ENCODE measurements at places on chromosomes 2 and 18.
A peak's percentile ranks its signal among the peaks of the same experiment; 100 is the strongest.

DNA sequence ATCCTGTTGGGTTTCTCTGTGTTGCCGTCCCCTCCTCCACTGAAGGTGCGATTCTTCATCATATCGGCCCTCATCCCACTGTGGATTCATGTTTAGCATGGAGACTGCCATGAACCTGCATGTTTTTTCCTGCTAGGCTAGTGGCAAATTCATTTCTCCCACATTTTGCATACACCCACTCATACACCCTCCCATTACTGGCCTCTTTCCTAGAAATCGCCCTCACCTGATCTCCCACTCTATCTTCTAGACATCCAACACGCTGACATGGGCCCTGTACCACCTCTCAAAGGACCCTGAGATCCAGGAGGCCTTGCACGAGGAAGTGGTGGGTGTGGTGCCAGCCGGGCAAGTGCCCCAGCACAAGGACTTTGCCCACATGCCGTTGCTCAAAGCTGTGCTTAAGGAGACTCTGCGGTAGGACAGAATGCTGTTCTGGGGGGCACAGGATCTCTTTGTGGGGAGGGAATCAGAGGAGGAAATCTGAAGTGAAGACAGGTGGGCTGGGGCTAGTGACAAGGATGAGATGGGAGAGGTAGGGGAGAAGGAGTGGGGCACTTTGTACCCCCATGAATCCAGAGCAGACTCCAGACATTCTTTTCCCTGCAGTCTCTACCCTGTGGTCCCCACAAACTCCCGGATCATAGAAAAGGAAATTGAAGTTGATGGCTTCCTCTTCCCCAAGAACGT, 17.7 kb downstream of the PRKAG3 start:
- no peak for DNase-seq

DNA sequence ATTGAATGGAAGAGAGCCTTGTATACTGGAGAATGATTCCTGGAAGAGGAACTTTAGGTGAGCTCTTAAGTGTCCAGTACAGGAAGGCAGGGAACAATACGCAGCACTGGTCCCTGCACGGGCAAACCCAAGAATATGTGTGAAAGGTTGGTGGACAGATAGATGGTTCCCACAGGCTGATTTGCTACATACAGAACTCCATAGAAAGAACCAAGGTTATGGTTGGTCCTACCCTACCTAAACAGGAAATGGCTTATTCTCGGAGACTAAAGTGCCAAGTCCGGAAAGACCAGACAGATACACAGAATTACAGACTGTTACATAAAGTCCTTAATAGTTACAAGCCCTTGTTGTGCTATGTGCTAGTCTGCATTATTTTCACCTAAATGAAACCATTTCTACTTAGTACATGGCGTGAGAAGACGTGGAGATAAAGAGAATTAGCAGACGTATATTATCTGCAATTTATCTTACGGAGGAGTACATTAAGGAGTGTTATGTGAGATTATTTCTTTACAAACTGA, 1.2 kb downstream of the REV1 start:
- DNase-seq, result no peak

GRCh38 chr18:2395427-2396161, 175.7 kb downstream of the METTL4 start:
- DNase-seq, result no peak

DNA sequence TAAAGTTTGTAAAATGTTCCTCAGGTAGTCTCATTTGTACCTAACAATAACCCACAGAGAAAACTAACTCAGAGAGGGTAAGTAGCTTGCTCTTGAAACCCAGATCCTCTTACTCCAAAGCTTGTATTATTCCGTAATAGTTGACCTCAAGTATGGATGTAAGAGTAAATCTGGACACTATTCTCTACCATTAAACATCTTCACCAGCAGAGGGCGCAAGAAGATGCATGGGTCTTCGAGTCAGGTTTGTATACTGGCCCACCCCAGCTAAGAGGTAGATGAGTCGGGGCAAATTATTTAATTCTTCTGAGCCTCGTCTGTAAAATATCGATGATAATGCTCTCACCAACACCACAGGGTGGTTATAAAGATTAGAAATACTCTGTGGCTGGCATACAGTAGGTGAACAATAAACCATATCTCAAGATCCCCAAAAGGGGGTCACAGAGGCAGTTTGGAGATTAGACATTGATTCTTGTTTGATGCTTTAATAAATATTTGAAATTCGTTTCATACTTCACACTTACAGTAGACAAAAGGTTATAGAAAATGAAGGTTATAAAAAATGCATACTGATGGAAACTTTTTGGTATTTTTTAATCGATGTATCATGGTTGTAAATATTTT, 3.5 kb upstream of the CABLES1 start:
- DNase-seq, result peak; percentile 56

DNA sequence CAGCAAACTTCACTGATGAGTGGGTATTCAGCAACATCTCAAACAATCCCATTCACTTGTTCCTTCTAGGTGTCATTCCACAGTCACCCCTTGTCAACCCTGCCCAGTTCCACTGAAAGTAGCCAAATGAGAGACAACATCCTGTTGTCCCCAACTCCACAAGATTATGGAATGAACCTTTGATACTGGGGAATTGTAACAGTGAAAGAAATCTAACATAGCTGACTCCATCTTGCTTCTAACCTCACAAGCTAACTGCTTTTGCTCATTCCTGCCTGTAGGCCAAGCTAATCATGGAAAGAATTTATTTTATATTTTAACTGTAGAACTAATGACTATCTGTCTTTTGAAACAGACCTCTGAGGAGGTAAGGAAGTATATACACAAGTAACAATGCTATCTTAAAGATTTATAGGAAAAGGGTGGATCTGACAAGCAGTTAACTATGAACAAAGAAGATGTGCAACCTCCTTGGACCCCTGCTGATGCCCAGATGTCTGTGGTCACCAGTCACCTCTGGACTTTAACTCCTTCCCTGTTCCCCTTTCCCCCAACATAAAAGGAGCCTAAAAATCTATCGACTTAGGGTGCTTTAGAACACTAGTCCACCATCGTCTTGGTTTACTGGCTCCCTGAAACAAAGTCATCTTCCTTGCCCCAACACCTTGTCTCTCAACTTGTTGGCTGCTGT, 6.9 kb upstream of the ANXA4 start:
- no peak for DNase-seq

DNA sequence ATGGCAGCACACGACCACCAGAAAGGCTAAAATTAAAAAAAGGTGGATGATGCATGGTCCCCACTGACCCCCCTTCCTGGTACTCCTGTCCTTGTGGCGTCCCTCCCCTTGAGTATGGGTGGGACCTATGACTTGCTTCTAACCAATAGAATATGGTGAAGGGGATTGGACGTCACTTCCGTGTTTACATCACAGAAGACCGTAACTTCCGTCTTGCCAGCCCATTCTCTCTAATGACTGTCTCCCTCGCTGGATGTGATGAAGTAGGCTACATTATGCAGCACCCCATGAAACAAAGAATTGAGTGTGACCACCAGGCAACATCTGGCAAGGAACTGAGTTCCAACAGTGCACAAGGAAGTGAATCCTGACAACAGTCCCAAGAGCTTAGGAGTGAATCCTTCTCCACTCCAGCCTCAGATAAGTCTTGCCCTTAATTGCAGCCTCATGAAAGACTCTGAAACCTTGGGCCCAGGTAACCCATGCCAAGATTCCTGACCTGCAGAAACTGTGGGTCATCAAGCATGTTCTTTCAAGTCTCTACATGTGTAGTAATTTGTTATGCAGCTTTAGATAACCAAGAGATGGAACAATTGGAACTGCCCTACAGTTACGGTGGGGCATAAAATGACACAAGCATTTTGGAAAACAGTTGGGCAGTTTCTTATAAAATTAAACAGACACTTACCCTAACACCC, 80.1 kb upstream of the NPAS2 start:
- DNase-seq, result no peak

DNA sequence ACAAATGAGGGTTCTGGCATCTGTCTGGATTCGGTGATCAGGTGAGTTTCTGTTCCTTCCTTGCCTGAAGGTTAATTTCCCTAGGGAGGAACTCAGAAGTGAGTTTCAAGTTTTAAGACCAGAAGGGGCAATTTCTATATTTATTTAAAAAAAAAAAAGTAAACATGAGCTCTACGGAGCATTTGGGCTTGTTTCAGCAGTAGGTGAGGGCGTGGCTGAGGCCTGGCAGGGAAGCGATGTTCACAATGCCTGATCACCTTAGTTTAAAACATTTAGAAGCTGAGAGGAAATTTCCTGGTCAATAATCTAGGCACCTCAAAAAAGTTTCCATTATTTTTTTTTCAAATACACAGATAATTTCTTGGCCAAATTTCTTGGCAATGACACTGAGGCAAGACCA, 629.1 kb downstream of the DPP10 start:
- DNase-seq, result no peak

GRCh38 chr2:166282154-166282553, 93.6 kb downstream of the SCN9A start:
- no peak for DNase-seq

DNA sequence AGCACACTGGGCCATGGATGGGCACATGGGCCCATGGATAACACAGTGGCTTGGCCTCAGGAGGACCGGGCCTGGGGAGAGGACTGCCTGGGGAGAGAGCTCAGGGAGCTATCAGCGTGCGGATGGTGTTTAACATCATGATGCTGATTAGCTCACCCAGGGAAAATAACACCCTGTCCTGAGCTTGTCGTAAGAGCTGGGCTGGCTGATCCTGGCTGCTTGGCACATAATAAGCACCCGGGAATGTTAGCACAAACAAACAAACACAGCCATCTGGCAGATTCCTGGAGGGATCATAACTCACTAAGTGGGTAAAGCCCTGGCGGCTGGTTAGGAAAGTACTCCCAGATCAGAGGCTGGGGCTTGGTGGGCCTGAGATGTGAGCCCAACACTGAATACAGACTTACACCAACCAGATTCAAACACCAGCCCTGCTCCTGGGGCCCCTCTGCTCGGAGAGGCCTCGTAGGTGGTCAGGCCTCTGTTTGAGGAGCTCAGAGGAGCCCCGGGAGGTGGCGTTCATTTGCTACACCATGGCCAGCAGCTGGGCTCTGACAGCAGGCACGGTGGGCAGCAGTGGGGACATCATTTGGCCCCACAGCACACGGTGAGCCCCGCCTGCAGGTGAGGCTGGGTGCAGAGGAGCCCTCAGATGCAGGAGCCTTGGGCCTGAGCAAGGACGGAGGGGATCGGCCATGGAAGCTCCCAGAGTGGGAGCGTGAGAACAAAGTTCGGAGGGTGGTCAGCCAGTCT, 193.4 kb upstream of the HDAC4 start:
- DNase-seq, result no peak

DNA sequence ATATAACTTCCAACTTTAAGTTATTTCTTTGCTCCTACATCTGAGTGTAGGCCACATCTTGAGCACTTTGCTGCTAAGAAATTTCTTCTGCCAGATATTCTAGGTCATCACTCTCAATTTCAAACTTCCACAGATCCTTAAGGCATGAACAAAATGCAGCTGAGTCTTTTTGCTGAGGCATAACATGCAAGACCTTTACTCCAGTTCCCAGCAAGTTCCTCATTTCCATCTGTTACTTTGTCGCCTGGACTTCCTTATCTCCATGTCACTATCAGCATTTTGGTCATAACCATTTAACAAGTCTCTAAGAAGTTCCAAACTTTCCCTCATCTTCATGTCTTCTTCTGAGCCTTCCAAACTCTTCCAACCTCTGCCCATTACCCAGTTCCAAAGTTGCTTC, 1077.3 kb upstream of the TMEFF2 start:
- DNase-seq, result no peak

GRCh38 chr2:135182190-135182589, 130.1 kb downstream of the RAB3GAP1 start:
- DNase-seq, result no peak

GRCh38 chr18:79771446-79772107, 26.2 kb upstream of the KCNG2 start:
- no peak for DNase-seq

DNA sequence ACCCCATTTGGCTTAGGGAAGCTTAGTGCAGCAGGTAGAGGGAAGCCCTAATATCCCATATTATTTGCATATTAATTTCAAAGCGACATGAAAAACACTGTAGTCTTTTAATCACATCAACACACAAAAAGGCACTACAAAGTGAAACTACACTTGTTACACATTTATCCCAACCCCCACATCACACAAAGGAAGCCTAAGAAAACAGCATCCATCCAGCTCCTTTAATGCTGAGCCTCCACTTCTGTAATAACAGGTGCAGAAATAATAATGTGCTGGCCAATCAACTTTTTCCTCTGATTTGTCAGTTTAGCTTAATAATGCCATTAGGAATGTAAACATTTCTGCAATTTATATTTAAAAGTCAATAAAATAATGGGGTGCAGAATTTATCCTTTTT, 274.0 kb downstream of the TCF4 start:
- DNase-seq, result no peak

DNA sequence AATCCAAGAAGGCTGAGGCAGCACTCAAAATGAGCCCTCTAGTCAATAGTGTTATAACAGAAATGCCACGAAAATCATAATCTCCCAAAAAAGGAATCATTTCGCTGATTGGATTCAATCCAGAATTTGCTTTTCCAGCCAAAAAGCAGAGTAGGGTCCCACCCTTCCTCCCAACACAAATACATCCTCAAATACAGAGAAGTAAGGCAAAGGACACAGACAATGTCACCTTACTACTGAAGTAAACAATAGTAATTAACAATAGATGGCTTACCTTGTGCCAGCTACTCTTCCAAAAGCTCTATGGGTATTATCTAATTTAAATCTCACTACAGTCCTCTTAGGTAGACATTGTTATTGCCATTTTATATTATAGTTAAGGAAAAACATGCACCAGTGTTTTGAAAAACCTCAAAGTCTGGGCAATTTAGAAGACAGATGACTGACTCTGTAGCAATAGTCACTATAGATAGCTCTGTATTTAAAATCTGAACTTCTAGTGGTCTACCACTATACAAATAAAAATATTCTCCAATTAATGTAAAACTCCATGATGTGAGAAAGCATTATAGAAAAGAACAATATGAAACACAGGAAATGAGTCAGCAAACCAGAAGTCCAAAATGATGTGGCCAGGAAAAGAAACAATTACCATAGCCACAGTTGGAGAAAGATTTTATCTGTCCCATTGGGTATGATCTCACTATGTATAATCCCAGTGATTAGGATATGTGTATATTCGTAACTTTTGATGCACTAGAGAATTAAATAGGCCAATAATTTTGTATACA, 305.0 kb upstream of the ERBB4 start:
- peak; percentile 44 for DNase-seq
